ENCODE measurements at places on chromosomes 12 and 14.
A peak's percentile ranks its signal among the peaks of the same experiment; 100 is the strongest.

- no peak overlapping the region for H3K4me3 ChIP-seq
- H3K27ac ChIP-seq: no peak overlapping the region
- no peaks in the 10 kb centered on the region for H3K4me1 ChIP-seq
- H3K36me3 ChIP-seq: no peaks in the 10 kb centered on the region
Observed at GRCh38 chr14:92577321-92577742, 63.8 kb downstream of the RIN3 start.

GRCh38 chr12:123905319-123905925 is 67.2 kb downstream of the CCDC92 start:
- H3K36me3 ChIP-seq: no peaks in the 10 kb centered on the region
- H3K4me1 ChIP-seq: no peaks in the 10 kb centered on the region
- H3K27me3 ChIP-seq: no peaks in the 10 kb centered on the region
- no peak overlapping the region for H3K4me3 ChIP-seq

DNA sequence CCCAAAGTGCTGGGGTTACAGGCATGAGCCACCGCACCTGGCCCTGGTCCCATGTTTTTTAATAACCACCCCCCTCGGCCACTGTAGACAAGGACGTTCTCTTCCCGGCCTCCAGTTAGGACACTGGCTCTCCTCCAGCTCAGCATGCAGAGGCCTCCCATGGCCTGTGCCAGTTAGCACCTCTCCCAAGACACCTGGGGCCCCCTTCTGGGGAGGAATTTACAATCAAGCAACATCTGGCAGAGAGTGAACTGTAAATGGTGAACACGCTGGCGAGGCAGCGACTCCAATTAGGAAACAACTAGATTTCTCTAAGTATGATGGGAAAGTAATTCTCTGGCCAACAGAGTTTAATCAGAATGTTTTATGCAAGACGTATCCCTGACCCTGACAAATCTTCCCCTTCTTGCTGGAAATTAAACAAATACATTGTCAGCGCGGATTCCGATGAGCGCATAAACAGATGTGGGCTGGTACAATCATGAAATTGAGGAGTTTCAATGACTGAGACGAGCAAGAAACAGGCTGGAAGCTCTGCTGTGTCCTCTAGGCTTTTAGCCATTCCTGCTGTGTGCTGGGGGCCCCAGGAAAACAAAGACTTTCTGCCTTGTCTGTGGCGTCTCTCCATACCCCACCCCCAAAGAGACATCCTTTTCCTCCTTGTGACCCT is 61.7 kb upstream of the DLK1 start:
- no peak overlapping the region for H3K4me3 ChIP-seq
- H3K36me3 ChIP-seq: no peaks in the 10 kb centered on the region
- H3K4me1 ChIP-seq: no peaks in the 10 kb centered on the region
- peak overlapping the region; percentile 9 for H3K27ac ChIP-seq
- no peaks in the 10 kb centered on the region for H3K27me3 ChIP-seq
- no peak for DNase-seq

- no peaks in the 10 kb centered on the region for H3K36me3 ChIP-seq
- H3K27me3 ChIP-seq: no peaks in the 10 kb centered on the region
- H3K27ac ChIP-seq: peak overlapping the region; percentile 58
- DNase-seq: no peak
- H3K4me3 ChIP-seq: peak overlapping the region; percentile 32
Observed at GRCh38 chr12:102484428-102484958, 4.1 kb upstream of the IGF1 start.

DNA sequence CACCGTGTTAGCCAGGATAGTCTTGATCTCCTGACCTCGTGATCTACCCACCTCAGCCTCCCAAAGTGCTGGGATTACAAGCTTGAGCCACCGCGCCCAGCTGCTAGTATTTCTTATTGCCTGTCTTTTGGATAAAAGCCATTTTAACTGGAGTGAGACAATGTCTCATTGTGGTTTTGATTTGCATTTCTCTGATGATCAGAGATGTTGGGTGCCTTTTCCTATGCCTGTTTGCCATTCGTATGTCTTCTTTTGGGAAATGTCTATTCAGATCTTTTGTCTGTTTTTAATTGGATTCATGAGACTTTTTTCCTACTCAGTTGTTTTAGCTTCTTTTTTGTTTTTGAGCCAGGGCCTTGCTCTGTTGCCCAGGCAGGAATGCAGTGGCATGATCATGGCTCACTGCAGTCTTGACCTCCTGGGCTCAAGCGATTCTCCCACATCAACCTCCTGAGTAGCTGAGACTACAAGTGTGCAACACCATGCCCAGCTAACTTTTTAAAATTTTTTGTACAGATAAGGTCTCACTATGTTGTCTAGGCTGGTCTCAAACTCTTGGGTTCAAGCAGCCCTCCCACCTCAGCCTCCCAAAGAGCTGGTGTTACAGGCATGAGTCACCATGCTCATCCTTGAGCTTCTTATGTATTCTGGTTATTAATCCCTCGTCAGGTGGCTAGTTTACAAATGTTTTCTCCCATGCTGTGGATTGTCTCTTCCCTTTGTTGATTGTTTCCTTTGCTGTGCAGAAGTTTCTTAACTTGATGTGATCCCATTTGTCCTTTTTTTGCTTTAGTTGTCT is 65.9 kb downstream of the ACACB start:
- no peaks in the 10 kb centered on the region for H3K4me1 ChIP-seq
- no peak overlapping the region for H3K4me3 ChIP-seq
- DNase-seq: no peak
- no peaks in the 10 kb centered on the region for H3K27me3 ChIP-seq

GRCh38 chr12:42070036-42070435 is 74.6 kb downstream of the GXYLT1 start:
- H3K27ac ChIP-seq: no peak overlapping the region
- H3K27me3 ChIP-seq: no peaks in the 10 kb centered on the region
- no peak for DNase-seq
- H3K4me1 ChIP-seq: no peaks in the 10 kb centered on the region
- H3K4me3 ChIP-seq: no peak overlapping the region
- no peaks in the 10 kb centered on the region for H3K36me3 ChIP-seq

- H3K4me3 ChIP-seq: no peak overlapping the region
- no peaks in the 10 kb centered on the region for H3K27me3 ChIP-seq
- no peak for DNase-seq
- no peak overlapping the region for H3K27ac ChIP-seq
- H3K36me3 ChIP-seq: no peaks in the 10 kb centered on the region
Observed at GRCh38 chr14:43475757-43476156, 1031.3 kb downstream of the FSCB start.

DNA sequence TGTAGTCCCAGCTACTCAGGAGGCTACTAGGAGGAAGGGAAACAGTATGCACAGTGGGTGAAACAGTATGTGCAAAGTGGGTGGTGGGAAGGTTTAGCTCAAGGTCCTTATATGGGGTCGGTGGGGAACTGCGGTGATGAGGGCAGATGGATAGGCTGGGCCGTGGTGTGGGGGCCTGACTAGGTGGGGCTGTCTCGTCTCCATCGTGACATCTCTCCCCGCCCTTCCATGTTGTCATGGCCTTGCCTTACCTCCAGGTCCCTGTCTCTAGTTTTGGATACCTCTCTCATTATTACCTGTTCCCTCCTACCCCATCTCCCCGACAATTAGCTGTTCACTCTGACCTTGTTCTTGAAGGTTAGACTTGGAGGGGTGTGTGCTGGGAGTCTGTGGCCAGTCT is 4.4 kb upstream of the NR4A1 start:
- H3K4me3 ChIP-seq: no peak overlapping the region
- H3K36me3 ChIP-seq: no peaks in the 10 kb centered on the region
- peaks cover 30% of the 10 kb centered on the region for H3K4me1 ChIP-seq
- no peaks in the 10 kb centered on the region for H3K27me3 ChIP-seq
- no peak for DNase-seq
- no peak overlapping the region for H3K27ac ChIP-seq

DNA sequence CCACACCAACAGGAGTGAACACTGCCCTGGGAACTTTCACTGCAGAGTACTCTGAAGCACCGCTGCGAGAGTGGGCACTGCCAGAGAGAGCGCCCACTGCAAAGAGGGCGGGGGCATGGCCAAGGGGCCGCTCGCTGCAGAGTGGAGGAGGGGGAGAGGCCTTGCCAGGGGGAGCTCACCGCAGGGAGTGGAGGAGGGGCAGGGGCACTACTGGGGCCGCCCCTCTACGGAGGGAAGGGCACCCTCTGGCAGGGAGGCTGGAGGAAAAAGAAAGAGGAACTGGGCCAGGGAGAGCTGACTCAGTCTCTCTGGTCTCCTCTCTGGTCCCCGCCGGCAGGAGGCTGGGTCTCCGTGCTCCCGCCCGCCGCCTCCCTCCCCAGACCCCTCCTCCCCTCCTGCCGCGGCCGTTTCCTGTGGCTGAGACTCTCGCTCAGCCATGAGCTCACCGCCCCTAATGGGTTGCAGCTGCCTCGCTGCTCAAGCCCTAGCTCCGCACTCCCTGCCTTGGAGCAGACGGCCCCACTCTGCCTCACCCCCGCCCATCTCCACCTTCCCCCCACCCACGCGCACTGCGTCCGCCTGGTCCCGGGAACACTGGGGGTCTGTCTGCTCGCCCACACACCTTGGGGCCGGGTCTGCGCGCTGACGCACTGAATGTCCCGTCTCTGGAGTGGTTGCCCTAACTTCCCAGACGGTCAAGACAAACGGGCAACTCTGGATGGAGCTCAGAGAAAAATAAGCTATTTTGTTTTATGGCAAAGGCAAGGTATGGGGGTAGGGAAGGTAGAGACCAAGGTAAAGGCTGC is 1.3 kb downstream of the ARHGEF40 start:
- peaks cover 4% of the 10 kb centered on the region for H3K4me1 ChIP-seq
- no peaks in the 10 kb centered on the region for H3K27me3 ChIP-seq
- DNase-seq: peak; percentile 71
- peak overlapping the region; percentile 73 for H3K4me3 ChIP-seq
- H3K27ac ChIP-seq: peak overlapping the region; percentile 92
- H3K36me3 ChIP-seq: no peaks in the 10 kb centered on the region

- DNase-seq: no peak
- no peak overlapping the region for H3K27ac ChIP-seq
- H3K4me1 ChIP-seq: peaks cover 4% of the 10 kb centered on the region
- no peaks in the 10 kb centered on the region for H3K36me3 ChIP-seq
- no peak overlapping the region for H3K4me3 ChIP-seq
Observed at GRCh38 chr14:55303691-55304145, 32.5 kb downstream of the FBXO34 start.

DNA sequence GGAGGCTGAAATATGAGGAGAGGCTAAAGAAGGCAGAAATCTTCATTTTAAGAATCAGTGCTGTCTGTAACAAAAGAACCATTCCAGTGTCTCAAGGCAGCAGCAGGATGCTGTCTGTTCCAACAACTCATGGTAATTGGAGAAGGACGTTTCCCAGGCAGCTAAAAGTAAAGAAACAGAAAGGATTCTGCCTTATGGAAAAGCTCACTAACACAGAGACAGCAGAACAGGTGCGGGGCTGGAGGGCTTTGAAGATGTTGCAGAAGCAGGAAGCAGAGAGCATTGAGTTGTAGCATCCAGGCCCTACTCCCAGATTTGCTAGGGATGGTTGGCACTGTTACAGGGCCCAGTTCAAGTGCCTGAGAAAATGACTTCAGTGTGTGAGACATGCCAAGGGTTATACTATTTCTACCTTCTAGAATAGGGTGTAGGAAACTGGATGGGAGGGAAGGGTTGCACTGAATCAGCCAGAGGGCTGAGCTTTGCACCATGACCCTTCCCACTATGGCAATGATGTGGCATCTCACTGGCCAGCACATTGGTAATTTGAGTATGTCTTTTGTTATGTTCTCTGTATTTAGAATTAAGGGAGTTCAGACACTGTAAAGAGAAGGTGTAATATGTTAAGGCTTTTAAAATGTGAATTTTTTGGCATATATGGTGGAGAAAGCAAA is 160.0 kb upstream of the FBXO33 start:
- H3K36me3 ChIP-seq: no peaks in the 10 kb centered on the region
- H3K4me3 ChIP-seq: no peak overlapping the region
- no peak for DNase-seq
- no peak overlapping the region for H3K27ac ChIP-seq
- no peaks in the 10 kb centered on the region for H3K27me3 ChIP-seq

- DNase-seq: no peak
- no peaks in the 10 kb centered on the region for H3K36me3 ChIP-seq
- no peak overlapping the region for H3K4me3 ChIP-seq
- no peaks in the 10 kb centered on the region for H3K4me1 ChIP-seq
- H3K27me3 ChIP-seq: no peaks in the 10 kb centered on the region
Observed at GRCh38 chr14:95452176-95452892, 64.1 kb downstream of the SYNE3 start.

DNA sequence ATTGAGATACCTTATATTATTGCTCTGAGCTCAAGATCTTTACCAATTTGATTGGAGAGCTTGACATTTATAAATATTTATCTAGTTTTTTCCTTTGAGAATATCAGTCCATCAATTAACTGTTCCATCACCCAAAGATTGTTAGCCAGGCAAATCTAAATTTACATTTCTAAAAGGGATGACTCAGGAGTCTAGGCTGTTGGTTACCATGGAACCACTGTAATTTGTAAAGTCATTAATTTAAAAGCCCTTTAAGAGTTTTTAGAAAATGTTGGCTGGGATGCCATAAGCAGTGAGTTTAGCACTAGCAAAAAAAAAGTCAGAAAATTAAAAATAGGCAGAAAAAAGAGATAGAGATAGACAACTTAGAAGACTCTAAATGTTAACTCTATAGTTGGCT is 19.5 kb upstream of the SERPINA1 start:
- no peak overlapping the region for H3K27ac ChIP-seq
- no peak for DNase-seq
- no peaks in the 10 kb centered on the region for H3K36me3 ChIP-seq
- no peaks in the 10 kb centered on the region for H3K4me1 ChIP-seq
- no peak overlapping the region for H3K4me3 ChIP-seq

DNA sequence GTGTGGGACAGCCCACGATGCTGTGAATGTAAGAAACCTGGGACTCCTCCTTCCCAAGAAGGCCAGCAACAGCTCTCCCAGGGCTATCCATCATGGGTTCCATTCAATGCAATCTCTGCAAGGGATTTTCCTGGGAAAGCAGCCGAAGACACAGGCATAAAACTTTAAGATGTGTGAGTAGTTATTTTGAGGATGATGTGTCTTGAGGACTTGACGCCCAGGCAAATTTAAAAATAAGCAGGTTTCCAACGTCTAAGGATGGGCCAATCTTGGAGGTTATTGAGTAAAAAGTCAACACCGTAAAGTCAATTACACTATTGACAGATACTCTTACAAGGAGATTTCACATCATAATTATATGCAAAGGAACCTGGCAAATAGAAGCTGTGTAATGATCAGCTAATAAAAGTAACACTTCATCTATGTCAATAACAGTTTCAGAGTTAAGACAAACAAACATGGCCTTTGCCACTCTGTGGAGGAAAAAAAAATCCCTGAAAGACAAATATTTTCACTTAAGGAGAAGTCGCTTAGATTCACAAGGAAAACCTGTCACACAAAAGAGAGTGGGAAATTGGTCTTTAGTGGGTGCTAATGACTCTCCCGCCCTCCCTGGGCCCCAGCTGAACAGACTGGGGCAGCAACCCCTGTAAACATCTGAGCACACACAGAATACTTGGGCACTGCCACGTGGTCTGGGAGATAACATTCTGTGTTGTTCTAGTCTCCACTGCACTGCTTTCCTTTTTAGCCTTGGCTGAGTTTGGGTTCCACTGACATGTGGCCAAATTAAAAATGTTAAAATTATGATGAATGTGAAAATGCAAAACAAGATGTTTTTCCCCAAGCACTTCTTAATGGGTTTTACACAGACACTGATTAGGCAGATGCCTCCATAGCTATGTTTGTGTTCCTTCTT is 240.9 kb downstream of the FOXN3 start:
- H3K4me3 ChIP-seq: no peak overlapping the region
- H3K27ac ChIP-seq: no peak overlapping the region
- no peak for DNase-seq
- no peaks in the 10 kb centered on the region for H3K36me3 ChIP-seq
- H3K27me3 ChIP-seq: no peaks in the 10 kb centered on the region

- no peaks in the 10 kb centered on the region for H3K27me3 ChIP-seq
- no peak overlapping the region for H3K4me3 ChIP-seq
- peak overlapping the region; percentile 9 for H3K27ac ChIP-seq
- DNase-seq: no peak
Observed at GRCh38 chr12:95736631-95737030, 53.9 kb downstream of the NTN4 start.
